ENCODE measurements at places on chromosomes 16 and 17.
A peak's percentile ranks its signal among the peaks of the same experiment; 100 is the strongest.

DNA sequence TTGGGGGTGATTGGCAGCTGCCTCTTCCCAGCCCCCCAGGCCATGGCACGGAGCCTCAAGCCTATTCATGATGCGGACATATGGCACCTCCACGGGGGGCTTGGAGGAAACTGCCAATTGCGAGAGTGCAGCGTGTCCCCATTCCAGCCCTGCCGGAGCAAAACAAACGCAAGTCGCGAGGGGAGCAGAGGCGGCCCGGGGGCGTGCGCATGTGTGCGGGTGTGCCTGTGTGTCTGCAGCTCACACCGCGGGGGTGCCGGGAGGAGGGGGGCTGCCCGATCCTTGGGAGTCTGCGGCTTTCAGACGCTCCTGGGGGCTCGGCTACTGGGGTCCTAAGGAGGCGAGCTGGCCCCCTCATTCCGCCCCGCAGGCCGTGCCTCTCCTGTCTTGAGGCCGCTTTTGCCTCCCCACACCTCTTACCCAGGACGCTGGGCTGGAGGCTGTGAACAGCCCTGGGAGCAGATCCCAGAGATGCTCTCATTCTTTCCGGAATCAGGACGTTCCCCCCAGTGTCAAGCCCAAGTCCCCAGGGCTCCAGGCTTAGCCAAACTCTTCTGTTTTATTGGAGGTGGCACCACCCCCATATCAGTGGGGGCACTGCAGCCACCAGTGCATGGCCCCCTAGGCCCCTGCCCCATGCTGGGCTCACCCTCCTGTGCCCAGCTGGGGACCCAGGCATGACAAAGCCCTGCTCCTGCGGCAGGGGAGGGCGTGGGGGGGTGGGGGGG is 29.1 kb downstream of the ENDOV start:
- DNase-seq: no peak

GRCh38 chr16:11386791-11387546 is 41.7 kb downstream of the RMI2 start:
- DNase-seq: no peak

DNA sequence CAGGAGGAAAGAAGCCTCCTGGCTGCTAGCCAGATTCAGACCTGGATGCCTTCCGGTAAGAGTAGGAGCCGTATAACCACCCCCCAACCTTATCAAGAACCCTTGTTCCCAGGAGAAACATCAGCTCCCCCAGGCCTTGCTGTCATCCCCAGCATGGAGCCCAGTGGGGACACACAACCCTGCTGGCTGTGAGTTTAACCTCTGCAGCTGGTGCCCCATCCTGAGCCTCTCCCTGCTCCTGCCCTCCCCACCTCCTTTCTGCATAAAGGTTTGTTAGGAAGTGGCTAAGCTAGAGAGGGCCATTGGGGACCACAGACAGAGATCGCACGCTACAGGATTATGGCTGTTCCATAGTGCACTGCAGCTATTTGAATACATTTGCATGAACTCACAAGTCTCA is 55.5 kb upstream of the RPL38 start:
- DNase-seq: no peak

DNA sequence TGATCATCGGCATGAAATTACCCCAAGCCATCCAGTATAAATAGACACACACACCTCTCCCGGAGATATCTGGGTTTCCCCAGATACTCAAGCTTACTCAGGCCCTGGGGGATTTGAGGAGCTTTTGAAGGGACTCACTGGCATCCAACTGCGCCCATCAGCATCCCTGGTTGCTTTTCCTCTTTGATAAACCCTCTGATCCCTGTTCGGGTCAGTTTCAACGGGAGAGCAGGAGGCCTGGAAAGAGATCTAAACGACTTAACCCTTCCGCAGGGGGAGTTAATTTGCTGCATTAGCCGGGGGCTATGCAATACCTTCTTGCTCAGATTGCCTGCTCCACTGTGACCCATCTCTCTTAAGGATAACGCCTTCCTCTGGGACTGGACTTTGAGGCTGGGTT is 76.6 kb downstream of the MAF start:
- no peak for DNase-seq

- DNase-seq: no peak
Measured at GRCh38 chr17:18278867-18279266, 18.4 kb downstream of the MIEF2 start.

DNA sequence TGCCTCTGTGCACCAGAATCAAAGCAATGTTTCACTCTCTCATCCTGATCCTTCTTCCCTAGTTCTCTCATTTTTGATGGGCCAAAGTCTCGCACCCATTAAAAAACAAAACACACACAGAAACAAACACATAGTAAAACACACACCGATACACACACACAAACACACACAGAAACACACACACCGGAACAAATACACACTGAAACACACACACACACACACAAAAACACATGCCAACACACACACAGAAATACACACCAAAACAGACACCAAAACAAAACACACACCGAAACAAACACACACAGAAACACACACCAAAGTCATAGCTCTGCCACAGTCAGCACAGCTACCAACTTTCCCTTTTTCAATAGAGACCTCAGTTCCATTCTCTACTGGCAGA is 8.6 kb downstream of the HSPB9 start:
- DNase-seq: no peak

DNA sequence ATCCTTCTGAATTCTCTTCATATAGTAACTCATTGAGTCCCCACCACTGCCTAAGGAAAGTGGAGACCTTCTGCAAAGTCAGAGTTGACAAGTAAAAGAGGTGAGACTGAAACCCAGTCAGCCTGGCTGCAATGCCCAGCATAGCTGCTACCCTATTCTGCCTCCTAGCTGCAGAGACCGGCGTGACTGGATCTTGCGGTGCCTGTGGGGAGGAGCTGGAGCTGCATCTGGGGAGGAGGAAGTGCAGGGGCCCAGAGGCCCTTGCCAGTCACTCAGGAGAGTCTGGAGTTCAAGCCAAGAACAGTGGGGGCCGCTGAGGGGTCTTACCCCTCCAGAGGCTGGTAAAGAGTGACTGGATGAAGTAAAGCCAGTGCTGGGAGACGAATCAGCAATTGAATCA is 35.0 kb upstream of the ZNF423 start:
- no peak for DNase-seq

DNA sequence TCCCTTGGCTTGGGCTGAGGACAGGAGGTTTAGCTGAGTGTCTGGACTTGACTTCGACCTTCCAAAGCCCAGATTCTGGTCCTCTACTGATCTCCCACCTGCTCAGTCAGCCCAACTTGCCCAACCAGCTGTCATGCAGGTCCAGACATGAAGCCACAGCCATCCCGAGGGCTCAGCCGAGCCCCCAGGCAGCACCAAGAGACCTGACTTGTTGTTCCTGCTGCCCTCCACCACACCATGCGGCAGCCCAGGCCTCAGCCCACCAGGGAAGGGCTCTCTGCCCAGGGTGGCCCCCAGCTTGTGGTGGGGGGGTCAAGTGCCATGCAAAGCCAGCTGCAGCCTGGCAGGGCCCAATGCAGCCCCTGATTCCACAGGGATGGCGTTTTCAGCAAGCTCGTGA is 17.2 kb upstream of the CACNG4 start:
- DNase-seq: no peak

DNA sequence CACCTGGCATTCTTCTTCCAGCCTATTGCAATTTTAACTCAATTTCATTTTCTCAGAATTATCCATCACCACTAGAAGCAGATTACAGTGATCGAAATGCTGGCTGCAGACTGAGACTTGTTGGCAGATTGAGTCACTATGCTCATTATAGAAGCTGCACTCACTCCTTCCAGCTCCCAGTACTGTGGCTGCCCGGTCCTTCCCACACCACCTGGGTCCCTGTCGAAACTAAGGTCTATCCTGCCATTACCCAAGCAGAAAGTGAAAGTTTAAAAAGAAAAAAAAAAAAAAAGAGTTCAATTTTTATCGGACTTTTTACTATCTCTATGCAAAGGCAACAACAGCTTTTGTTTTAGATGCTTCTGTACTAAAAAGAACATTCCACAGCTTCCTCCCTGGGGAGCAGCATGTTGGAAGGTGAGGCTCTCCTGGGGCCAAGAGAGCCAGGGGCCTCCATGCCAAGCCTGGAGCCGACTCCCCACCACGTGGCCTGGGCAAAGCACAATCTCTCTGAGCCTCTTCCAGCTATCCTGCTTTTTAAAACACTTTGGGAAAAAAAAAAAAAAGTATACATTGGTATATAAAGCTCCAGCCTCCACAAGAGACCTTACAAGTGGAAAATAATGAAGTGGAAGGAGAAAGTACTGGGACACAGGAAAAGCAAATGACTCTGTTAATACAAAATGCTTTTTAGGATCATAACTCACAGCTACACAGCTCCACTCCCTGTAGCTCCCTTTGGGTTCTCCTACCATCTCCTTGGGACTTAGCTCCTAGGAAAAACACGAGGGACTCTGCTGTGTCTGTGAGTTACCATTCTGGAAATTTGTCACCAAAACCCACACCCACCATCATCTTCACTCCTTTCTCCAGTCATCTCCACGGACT is 77.8 kb downstream of the USP31 start:
- no peak for DNase-seq

DNA sequence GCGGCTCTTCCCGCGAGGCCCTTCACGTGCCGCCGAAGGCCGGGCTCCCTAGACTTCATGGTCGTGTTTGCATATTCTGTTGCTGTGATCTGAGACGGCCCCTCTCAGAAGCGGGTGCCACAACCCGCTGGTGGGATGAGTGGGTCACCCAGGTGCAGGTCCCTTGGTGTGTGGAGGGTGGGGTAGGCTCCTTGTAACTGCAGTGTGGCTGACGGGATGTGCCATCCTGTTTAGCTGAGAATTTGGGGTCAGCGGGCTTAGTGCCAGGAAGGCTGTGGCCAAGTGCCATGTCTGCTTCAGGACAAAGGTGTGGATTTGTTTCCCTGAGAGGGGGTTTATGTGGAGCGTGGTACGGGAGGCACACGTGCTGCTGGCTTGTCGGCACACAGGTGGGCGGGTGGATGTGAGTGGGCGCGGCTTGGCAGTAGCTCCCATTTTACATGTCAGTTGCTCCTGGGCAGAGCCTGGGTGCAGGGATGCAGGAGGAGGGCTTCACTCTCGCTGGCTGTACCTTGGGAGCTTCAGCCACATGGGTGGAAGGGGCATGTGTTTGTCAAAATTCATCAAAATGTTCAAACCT is 9.2 kb upstream of the WFIKKN1 start:
- peak; percentile 64 for DNase-seq

GRCh38 chr16:70437582-70438557 is 1.0 kb downstream of the ST3GAL2 start:
- DNase-seq: no peak

DNA sequence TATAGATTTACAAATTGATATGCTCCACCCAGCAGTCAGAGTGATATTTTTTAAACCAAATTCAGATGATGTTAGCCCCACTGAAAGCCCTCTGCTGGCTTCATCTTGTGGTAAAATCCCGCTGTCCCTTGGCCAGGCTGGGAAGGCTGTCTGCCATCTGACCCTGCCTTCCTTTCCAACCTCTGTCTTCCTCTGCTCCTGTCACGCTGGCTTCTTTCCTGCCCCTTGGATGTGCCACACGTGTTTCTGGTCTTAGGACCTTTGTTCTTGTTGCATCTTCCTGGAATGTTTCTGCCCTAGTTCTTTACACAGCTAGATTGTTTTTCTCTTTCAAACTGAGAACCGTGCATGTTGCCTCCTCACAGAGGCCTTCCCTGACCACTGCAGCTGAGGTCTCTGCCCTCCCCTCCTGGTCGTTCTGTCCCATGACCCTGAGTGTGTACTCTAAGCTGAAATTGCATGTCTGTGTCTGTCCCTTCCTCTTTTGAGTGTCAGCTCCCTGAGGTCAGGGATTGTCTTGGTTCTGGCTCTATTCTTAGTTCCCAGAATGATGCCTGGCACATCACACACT is 11.4 kb downstream of the NT5M start:
- DNase-seq: peak; percentile 25

GRCh38 chr17:82650723-82651122 is 2.5 kb upstream of the WDR45B start:
- DNase-seq: no peak

- DNase-seq: no peak
Measured at GRCh38 chr17:66717641-66718058, 117.3 kb upstream of the CACNG5 start.

GRCh38 chr17:55264645-55265298 is at the start of gene HLF:
HLF (plus strand) TSS chr17:55264960; CDS start chr17:55265485, 525 bp downstream.
- DNase-seq: peak; percentile 93

DNA sequence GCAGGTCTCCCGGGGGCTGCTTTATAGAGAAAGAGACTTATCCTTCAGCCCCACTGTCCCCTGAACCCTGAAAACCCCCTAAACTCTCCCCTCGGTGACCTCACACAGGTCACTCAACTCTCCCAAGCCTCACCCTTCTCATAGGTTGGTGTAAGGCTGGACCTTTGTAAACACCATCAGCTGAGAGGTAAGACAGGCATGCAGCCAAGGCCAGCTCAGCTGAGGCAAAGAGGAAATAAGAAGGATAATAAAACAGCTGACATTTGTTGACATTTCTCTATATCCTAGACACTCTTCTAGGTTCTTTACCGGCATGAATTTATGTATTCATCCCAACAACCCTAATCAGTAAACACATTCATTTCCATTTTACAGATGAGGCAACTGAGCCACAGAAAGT is 134.3 kb downstream of the CCT6B start:
- no peak for DNase-seq

DNA sequence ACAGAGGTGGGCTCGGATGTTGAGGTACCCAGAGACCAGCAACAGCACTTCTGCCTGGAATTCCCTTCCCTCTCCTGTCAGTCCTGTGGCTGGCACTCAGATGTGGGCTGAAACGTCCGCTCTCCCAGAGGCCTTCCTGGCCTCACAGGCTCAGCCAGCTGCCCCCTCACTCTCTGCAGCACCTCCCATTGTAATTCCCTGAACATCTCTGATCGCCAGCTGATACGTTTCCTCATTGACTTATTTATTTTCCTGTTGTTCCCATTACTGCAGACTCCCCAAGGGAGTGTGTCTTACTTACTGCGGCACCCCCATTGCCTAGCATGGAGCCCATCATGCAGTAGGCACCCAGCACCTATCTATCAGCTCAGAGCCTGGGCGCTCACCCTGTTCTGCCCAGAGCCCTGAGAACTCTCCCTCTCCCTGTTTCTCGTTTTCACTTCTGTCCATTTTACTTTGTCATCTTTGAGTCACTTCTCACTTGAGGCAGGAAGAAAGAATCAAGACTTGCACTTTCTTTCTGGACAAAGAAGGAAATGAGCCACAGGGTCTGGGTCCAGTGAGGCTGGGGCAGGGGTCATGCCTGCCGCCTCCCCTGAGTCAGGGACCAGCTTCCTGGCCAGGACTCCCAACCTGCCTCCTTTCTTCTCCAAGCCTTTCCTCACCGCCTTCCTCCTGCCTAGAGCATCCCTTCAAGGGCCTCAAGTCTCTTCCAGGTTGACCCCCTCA is 10.2 kb downstream of the CDH5 start:
- no peak for DNase-seq

GRCh38 chr17:66562119-66562518 is 259.7 kb downstream of the PRKCA start:
- no peak for DNase-seq

Data from sigmoid colon (tissue), 7 donors.